ENCODE measurements at places on chromosomes 16 and 17.

- DNase-seq = no peak
Measured at GRCh38 chr16:23539984-23540816, 16.9 kb downstream of the EARS2 start.

GRCh38 chr17:43536236-43536992 is 9.7 kb downstream of the ETV4 start:
- no peak for DNase-seq

GRCh38 chr17:16463358-16464302 is 28.4 kb downstream of the LRRC75A start:
- no peak for DNase-seq

DNA sequence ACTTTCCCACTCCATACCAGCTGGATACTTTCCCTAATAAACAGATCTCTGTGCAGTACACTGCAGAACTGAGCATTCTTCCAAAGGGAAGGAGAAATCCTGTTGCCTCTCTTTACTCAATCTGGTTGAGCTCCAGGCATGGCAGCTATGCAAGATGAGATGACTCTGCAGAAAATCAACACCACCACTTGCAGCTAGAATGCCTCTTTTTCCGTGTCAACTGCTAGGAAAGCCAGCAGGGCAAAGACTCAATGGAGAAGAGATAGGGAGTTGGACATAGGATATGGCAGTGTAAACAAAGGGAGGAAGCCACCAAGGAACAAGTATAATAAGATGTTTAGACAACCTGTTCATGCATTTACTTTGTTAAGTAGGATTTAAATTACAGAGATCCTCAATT is 40.4 kb upstream of the CORO6 start:
- no peak for DNase-seq

Measured in ascending aorta (tissue), 2 donors.